ENCODE measurements at places on chromosomes 2 and 18.

GRCh38 chr2:237865623-237866041, 6.2 kb downstream of the RAMP1 start:
- DNase-seq = no peak

DNA sequence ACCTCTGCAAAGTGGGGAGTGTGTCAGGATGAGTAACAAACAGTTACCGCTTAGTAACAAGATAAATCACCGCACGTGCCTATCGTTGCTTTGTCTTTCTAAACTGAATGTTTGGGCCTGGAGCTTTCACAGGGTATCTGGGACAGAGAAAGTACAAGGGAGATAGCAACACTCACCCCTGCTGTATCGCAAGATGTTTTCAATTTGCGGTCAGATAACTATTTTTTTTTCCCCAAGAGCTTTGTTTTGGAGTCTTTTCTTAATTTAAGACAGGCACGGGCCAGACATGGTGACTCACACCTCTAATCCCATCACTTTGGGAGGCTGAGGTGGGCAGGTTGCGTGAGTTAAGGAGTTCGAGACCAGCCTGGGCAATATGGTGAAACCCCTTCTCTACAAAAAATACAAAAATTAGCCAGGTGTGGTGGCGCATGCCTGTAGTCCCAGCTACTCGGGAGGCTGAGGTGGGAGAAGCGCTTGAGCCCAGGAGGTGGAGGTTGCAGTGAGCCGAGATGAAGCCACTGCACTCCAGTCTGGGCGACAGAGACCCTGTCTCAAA, 146.6 kb downstream of the GBX2 start:
- DNase-seq = no peak

GRCh38 chr2:38597115-38597514, 5.6 kb downstream of the HNRNPLL start:
- DNase-seq = no peak

DNA sequence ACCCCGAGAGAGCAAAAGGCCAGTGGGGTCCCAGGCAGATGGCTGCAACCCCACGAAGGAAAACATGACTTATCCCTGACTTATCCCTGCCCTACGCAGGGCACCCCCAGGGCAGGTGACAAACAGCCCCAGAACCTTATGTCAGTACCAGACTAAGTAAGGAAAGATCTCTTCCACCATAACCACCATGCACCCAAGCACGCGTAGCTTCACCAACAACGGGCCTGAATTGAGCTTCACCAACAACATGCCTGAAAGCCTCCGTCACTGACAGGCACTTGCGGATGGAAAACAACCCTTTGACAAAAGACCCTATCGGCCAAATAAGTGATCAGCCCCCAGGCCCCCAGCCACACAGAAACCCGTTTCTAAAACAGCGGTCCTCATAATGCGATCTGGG, 34.1 kb downstream of the HDAC4 start:
- no peak for DNase-seq

DNA sequence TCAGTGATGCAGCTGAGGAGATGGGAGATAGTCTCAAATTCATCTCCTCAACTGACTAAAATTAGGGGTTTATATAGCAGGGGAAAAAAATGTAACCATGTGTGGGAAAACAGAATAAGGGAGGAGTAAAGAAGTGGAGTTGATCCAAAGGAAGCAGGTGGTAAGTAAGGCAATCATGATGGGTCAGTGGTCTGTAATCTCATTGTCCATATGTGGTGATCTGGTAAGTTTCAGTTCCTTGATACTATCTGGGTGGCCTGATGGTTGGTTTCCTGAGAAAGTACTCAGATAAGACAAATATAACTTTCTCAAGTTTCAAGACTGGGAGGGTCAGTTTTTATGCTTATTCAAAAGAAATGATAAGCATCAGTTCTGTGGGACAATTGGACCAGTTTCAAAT, 312.3 kb upstream of the KCNJ3 start:
- no peak for DNase-seq

DNA sequence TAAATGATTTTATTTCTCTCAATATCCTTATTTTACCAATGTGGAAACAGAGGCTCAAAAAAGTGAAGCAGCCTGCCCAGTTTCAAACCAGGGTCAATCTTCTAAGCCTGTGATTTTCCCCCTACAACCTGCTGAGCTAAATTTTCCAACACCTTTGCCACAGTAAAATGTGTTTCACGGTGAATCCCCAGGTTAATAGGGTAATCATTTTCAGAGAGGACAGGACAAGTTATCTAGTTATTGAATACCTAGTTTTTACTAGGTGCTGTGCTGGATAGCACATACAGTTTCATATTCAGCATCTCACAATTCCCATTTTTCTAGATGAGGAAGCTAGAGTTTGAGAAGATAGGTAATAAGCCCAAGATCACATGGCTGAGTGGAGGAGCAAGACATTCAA, 236.6 kb downstream of the PTH2R start:
- no peak for DNase-seq

DNA sequence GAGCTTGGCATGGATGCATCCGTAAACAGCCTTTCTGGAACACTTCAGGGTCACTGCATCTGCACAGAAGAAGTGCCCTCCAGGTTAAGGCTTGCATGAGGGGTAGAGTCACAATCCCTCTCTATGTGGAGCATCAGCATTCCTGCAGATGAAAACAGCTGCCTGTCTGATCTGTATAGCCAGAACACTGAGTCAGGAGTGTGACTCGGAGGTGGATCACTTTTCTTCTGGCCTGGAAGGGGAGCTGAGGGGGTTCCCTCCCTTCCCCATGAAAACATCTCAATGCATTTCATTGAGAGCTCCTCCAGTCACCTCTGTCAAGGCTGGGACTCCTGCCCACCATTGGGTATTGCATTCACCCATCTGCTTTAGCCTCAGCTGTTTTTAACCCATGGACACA, 72.5 kb upstream of the SERPINE2 start:
- DNase-seq = no peak

DNA sequence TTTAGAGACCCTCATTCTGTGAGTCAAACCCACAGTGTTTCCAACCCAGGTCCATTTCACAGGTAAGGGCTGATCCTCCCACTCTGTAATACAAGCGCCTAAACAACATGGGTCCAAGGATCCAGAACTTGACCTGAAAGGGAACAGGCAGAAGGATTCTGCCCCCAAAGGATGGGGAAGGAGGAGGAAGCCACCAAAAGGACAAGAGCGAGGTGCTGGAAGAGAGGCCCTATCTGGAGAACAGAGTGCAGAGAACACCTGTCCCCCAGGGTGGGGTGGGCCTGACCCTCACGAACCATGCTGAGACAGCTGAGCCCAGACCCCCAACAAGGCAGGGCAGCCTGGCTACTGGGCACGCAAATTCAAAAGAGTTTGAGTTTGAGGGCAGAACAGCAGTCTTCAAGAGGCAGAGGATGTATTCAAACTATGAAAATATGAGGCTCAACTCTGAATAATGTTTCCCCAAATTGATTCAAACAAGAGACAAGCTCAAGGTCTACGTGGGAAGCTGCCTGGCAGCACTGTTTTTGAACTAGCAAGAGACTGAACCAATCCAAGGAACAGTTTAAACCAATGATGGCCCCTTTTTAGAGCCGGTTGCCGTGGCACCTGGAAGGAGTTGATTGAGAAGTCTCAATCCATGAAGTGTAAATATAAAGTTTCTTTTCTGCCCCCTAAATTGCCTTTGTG, 212.7 kb downstream of the ALPK2 start:
- DNase-seq = no peak

DNA sequence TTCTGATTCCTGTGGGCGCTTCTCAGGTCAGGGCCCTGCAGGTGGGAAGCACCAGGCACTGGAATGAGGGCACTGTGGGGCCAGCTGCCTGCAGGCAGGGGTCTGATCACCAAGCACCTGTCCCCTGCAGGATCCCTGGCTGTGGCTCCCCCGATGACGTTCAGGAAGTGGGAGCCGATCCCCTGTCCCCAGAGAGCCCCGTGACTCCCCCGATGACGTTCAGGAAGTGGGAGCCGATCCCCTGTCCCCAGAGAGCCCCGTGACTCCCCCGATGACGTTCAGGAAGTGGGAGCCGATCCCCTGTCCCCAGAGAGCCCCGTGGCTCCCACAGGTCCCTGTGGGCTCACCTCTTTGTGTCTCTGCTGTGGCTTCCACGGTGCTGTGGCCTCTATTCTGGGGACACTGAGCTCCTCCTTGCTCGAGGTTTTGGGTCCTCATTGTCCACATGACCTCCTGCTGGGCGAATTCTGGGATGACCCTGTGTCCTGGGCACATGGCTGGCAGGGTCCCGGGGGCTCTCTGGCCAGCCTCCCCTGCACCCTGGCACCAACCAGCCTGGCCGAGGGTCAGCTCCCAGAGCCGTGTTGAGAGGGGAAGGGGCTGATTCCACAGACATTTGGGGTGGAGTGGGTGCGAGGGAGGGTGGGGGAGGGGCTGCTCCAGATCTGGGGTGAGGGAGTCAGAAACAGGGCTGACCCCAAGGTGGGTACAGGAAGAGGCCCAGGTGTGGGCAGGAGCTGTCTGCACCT, 4.8 kb downstream of the NEU4 start:
- DNase-seq = no peak

DNA sequence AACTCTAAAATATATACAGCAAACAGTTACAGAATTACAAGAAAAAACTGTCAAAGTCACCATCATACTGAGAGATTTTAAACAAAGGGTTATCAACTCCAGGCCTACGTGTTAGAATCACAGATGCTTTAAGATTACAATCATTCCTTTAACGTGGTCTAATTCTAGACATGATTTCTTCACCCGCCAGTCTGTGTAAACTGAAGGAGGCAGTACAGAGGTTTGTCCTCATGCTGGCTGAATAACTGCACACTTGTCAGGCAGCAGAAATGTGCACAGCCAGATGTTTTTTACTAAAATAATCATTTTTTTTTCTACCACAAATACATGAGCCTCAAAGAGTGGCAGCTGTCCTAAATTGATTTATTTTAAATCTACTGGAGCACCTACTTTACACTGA, 15.5 kb upstream of the NEURL3 start:
- DNase-seq = no peak

- no peak for DNase-seq
These were observed 616 bp upstream of the RBMS1 start for GRCh38 chr2:160494201-160494644.

GRCh38 chr2:105144152-105144940, 97.2 kb upstream of the GPR45 start:
- no peak for DNase-seq

DNA sequence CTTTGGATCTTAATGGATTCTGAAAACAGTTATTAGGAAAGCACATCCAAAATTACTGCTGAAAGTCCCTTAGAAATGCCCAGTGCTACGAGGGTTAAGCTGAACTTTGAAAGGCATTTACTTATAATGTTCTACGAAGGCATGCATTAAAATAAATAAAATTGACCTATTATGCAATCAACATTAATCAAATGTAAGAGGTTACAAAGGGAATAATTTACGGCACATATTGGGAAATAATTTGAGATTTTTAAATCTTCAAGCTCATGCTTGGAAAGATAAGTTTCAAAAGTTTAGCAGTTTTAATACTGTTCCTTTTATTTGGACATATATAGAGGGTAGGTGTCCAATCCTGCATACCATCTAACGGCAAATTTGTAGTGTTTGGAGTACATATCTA, 1564.1 kb upstream of the DDX18 start:
- no peak for DNase-seq

GRCh38 chr2:118061135-118061955, 26.9 kb upstream of the INSIG2 start:
- DNase-seq = no peak

DNA sequence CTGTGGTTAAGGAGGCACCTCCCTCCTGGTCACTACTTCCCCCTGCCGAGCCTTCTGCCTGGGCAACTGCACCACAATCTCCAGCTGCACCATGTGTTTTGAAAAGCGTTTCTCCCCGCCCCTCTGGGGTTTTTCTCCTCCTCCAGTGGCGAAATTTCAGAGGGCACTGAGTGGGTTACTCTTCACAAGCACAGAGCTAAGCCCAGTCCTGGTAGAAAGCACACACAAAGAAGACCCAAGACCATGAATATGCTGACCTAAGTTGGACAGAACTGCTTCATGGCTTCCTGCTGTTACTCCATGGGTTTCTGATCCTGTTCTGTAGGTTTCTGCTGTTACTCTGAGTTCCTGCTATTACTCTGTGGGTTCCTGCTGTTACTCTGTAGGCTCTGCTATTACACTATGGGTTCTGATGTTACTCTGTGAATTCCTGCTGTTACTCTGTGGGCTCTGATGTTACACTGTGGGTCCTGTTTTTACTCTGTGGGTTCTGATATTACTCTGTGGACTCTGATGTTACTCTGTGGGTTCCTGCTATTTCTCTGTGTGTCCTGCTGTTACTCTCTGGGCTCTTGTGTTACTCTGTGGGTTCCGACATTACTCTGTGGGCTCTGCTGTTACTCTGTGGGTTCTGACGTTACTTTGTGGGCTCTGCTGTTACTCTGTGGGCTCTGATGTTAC, 216.6 kb downstream of the RTP5 start:
- DNase-seq = no peak

DNA sequence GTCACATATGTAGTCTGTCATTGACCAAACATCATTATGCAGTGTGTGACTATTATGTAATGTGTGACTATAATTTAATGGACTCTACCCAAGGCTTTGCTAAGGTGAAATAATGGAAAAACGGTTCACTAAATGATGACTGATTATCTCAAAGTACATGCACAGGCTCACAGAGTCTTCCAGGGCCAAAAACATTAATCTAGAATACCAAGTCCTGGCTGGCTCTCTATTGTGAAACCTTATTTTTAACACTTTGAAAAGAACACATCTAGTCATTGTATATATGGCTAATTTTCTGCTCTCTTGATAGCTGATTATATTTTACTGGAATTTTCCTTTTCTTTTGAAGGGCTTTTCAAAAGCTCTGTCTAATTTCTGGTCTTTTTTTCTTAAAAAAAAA, 102.9 kb upstream of the THUMPD2 start:
- no peak for DNase-seq

DNA sequence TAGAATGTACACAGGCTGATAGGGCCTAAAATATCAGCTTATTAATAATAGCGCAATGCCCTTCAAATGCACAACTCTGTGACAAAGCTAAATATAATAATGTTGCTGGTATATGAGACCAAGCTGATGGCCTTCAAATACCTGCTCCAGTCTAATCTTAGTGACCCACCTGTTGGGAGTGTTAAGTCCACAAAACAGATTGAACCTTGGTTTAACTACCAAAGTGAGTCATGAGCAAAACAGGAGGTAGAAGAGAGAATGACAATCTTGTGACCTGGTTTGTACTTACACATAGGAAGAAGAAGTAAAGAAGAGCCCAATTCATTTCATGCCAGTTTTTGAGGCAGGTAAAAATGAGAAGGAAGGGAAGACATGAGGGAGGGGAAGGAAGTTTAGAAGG, 295.0 kb downstream of the NR4A2 start:
- DNase-seq = no peak

DNA sequence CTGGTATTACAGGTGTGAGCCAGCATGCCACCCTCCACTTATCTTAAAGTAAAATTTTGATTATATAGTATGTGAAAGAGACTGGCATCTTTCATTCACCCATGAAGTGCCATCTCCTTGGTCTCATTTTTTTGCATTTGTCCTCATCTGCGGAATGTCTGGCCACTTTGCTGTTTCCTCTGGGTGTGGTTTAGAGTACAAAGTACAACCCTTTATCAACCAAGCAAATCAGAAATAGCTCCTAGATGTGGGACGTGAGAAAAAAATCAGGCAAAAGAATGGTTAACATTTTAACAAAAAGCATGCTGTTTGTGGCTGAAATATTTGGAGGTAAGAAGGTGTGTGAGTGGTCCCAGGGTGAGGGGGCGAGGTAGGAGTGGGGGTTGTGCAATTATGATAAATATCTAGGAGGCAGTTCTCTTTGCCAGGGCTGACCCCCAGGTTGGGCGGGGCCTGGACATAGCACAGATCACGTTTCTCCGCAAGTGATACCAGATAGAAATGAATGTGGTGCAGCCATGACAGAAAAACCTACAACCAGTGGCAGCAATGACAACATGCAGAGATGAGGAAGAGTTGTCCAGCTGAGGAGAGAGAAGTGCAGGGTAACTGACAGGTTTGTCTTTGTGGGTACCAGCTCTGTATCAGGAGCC, 115.8 kb upstream of the SERTAD2 start:
- DNase-seq = no peak

Data from stimulated activated CD4-positive, alpha-beta T cell treated with anti-CD3 and anti-CD28 coated beads, TNF-alpha, amount 100 ng/mL, for 48 hours (primary cell).